Kidney (tissue), 22 donors: ENCODE measurements at places on chromosomes 16 and 17.

DNA sequence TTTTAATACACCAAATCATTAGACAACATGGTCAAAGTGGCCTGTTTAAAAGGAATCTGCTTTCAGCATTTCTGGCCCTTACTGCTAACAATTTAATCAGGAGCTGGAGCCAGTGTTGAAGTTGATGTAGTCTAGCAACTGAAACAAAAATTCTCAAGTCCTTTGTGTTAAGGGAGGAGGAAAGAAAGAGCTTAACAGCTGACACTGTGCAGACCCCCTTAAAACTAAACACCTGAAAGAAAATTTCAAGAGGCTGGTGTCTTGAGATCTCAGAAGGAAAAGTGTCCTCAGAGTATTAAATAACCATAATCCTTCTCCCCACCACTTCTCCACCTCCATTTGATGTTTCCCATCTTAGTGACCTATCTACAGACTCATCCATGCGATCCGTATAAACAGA, 232.1 kb downstream of the FTO start:
- no peaks in the 10 kb centered on the region for H3K27me3 ChIP-seq
- H3K4me3 ChIP-seq: no peak overlapping the region
- H3K27ac ChIP-seq: no peak overlapping the region

DNA sequence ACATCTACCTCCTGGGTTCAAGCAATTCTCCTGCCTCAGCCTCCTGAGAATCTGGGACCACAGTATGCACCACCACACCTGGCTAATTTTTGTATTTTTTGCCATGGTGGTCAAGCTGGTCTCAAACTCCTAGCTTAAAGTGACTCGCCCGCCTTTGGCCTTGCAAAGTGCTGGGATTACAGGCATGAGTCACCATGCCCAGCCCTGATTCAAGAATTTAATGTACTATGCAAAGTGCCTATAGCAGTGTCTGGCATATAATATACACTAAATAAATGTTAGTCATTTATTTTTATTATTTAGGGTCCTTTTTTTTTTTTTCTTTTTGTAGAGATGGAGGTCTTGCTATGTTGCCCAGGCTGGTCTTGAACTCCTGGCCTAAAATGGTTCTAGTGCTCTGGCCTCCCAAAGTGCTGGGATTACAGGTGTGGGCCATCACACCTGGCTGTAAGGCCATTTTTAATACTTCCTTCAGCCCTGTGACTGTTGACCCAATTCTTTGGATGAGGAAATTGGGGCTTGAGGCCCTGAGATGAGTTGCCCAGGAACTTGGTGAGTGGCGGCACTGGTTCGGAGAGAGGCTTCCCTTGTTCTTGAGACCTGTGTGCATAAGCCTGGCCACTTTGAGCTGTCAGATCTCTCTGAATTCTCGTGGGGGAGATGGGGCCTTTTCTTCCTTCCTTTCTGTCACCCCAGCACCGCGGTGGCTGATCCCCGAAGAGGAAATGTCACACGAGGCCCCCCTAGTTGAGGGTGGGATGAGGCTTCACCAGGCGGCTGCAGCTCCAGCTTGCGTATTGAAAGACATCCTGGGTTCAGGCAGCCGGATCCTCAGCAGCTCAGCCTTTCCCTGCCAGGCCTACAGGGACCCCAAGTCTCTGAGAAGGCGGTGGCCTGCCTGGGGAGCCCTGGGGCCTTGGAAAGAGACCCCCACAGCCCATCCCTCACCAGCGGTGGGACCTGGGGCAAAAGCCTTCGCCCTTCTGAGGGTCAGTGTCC, 38.7 kb downstream of the LAT start:
- H3K27me3 ChIP-seq: no peaks in the 10 kb centered on the region
- no peak for DNase-seq
- H3K27ac ChIP-seq: no peak overlapping the region
- H3K4me3 ChIP-seq: no peak overlapping the region

DNA sequence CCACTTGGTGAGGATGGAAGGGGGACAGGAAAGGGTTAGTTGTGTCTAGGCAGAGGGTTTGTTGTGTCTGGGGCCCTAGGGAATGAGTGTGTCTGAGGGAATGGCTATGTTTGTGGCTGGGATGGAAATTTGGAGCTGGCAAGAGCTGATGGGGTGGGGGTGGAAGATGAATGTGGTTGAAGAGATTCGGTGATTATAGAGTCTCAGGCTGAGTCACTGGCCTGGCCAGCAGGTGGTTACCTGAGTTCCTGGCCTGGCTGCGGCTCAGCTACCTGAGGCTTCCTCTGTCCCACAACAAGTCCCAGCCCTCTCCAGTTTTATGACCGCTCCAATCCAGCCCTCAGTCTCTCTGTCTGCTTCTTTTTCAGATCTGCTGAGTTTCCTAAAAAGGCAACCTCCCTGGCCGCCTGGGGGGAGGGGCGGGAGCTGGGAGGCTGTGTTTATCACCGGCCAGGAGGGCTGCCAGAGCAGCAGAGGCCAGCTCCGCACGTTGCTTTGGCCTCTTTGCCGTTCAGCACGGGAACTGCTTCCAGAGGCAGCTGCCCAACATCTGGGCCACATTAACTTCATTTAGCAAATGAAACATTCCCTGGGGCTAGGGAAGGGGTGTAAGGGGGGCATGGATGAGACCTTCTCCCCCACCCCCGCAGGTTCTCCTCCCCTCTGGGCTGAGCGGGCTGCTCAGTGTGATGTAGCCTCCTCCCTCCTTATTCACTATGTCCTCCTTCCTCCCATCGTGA, 21.8 kb downstream of the ITGB3 start:
- peak; percentile 88 for DNase-seq
- no peak overlapping the region for H3K4me3 ChIP-seq
- peaks cover 52% of the 10 kb centered on the region for H3K4me1 ChIP-seq
- H3K27me3 ChIP-seq: no peaks in the 10 kb centered on the region
- peak overlapping the region; percentile 91 for H3K27ac ChIP-seq

GRCh38 chr17:3981455-3981854, 17.2 kb upstream of the ATP2A3 start:
- no peaks in the 10 kb centered on the region for H3K36me3 ChIP-seq
- H3K27ac ChIP-seq: no peak overlapping the region
- no peak overlapping the region for H3K4me3 ChIP-seq

DNA sequence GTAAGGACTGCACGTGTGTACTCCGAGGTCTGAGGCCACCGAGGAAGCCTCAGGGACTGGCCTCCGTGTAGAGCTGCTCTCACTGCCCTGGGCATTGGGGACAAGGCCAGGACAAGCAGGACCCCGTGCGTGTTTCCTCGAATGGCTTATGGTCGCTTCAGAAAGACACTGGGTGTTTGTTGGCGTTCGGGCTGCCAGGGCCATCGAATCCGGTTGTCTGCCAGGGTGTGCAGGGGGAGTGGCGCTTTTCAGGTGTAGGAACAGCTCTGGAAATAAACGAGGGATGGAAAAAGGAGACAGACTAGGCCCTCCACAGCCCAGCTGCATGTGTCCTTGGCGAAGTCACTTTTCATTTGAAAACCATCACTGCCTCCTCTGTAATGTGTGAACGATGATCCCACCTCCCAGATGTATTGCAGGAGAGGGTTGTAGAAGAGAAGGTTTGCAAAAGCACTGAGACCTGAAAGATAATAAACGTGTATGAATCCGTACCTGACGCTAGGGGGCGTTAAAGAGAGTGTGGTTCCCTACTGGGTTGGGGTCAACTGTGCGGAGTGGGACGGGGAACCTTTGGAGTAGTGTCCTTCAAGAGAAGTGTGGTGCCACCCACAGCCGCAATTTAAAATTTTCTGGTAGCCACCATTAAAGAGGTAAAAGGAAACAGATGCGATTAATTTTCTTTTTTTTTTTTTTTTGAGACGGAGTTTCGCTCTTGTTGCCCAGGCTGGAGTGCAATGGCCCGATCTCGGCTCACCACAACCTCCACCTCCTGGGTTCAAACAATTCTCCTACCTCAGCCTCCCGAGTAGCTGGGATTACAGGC, 2.1 kb upstream of the ZSCAN10 start:
- H3K36me3 ChIP-seq: no peaks in the 10 kb centered on the region
- no peaks in the 10 kb centered on the region for H3K27me3 ChIP-seq
- H3K4me1 ChIP-seq: peaks cover 9% of the 10 kb centered on the region
- H3K27ac ChIP-seq: no peak overlapping the region

- peaks cover 14% of the 10 kb centered on the region for H3K4me1 ChIP-seq
- H3K27me3 ChIP-seq: no peaks in the 10 kb centered on the region
- DNase-seq: no peak
- H3K4me3 ChIP-seq: no peak overlapping the region
- no peaks in the 10 kb centered on the region for H3K36me3 ChIP-seq
Observed at GRCh38 chr16:19874026-19874425, 10.6 kb downstream of the GPRC5B start.

DNA sequence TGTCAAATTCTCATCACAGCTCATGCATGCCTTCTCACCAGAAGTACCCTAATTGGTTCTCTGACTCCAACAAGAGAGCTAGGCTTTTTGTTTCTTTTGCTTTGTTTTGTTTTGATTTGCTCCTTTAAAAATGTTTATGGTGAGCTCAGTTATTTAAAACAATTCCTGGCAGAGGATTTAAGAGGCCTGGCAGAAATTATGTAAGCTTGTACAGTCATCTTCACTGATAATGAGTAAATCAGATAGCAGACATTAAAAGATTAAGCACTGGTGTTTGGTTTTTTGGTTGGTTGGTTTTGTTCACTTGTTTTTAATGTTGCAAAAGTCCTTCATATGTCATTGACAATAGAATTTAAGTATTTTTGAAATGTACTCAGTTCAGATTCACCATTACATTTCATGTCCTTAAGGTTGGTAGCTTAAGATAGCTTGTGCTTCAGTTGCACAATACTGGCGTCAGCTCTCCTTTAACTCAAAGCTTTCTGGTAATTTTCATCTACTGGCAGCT, 378.9 kb downstream of the CDH13 start:
- no peaks in the 10 kb centered on the region for H3K36me3 ChIP-seq
- H3K27me3 ChIP-seq: no peaks in the 10 kb centered on the region
- no peak for DNase-seq
- H3K4me1 ChIP-seq: no peaks in the 10 kb centered on the region
